ENCODE measurements at places on chromosomes 13 and 19. TPM values are rescaled to one million over a fixed set of nuclear protein-coding genes. Genes with fewer than 3 reads are reported as not detected.

The FCAR gene
- not detected for total RNA-seq

The FFAR3 gene
- total RNA-seq = not detected

The ZNF229 gene
- total RNA-seq = 2.5 TPM

The ERFL gene
- total RNA-seq = 0.21 TPM

The SIX5 gene
- 29.8 TPM for total RNA-seq

The KLK12 gene
- not detected for total RNA-seq

The PNMA8B gene
- total RNA-seq = not detected

The PSG3 gene
- total RNA-seq = 0.17 TPM

The SHISA2 gene
- not detected for total RNA-seq

The ATP4A gene
- not detected for total RNA-seq

The KRTDAP gene
- not detected for total RNA-seq

The TDRD12 gene
- 0.10 TPM for total RNA-seq

The S1PR2 gene
- total RNA-seq = 1.4 TPM

The KLHL1 gene
- not detected for total RNA-seq

The GRIK5 gene
- total RNA-seq = 0.93 TPM

The MIR17HG gene
- total RNA-seq = 1.5 TPM

The PRODH2 gene
- total RNA-seq = 0.25 TPM

The ZNF536 gene
- total RNA-seq = not detected

The SYT5 gene
- total RNA-seq = 4.1 TPM

The KIR3DL1 gene
- total RNA-seq = not detected

The PROZ gene
- not detected for total RNA-seq

The PSG2 gene
- not detected for total RNA-seq

The LYL1 gene
- 0.72 TPM for total RNA-seq

The GPATCH1 gene
- total RNA-seq = 14.9 TPM

The ZMYM5 gene
- total RNA-seq = 5.9 TPM

The FCHO1 gene
- total RNA-seq = 17.9 TPM

The CEACAM8 gene
- total RNA-seq = not detected

The LATS2 gene
- total RNA-seq = 7.9 TPM

The SPATA13 gene
- 7.2 TPM for total RNA-seq

The CCNA1 gene
- total RNA-seq = 0.54 TPM

The C19orf38 gene
- total RNA-seq = not detected

The MEIS3 gene
- total RNA-seq = 29.4 TPM

The ZNF726 gene
- total RNA-seq = 0.59 TPM

The ADGRL1 gene
- 3.0 TPM for total RNA-seq

The ZNF765 gene
- total RNA-seq = 5.5 TPM

The SLC1A6 gene
- total RNA-seq = not detected

The SERPINE3 gene
- not detected for total RNA-seq

The GNG7 gene
- not detected for total RNA-seq
